ENCODE measurements at places on chromosomes 6 and 20. TPM values are rescaled to one million over a fixed set of nuclear protein-coding genes. Genes with fewer than 3 reads are reported as not detected.

DNA sequence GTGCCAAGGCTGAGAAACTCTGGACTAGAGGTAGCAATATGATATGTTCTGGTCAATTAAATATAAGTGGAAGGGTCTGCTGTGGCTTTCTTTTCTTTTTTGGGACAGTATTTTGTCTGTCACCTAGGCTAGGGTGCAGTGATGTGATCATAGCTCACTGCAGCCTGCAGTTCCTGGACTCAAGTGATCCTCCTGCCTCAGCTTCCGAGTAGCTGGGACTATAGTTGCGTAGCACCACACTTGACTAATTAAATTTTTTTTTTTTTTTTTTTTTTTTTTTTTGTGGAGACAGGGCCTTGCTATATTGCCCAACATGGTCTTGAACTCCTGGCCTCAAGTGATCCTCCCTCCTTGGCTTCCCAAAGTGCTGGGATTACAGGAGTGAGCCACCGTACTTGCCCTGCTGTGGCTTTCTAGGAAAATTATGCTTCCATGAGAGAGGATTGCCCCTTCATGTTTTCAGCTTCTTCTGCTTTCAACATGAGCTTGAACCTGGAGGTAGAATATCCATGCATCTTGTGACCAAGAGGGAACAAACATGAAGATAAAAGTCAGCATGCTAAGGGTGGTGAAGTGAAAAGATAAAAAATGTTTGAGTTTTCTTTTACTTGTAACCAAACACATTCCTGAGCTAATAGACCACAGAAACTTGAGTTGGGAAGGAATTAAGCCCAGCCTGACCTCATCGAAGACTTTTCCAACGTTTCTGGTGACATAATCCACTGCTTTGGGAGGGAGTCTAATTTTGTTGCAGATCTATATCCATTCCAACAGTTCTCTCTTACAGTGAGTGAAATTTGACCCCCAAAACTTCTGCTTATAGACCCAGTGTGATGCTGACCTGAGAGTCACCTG is 75.1 kb downstream of the CARMIL1 start:
- peak; percentile 60 for DNase-seq

DNA sequence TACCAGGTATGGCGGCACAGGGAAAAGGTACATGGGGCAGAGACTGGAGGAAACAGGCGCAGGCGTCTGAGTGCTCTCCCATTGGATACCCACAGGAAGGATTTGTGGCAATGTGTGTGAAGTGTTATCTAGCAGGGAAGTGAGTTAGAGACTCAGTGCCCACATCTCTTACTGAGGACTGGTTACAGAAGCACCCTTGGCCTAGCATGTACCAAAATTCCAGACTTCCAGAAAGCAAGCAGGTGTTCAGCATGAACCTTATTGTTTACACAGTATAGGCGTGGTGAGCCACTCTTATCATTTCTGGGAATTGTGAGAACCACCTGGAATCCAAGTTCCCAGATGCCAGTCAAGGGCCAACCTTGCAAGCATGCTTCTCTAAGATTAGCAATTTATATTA is 14.2 kb downstream of the MANBAL start:
- DNase-seq, result no peak

Gene TGM2
- total RNA-seq, result 27.8 TPM

DNA sequence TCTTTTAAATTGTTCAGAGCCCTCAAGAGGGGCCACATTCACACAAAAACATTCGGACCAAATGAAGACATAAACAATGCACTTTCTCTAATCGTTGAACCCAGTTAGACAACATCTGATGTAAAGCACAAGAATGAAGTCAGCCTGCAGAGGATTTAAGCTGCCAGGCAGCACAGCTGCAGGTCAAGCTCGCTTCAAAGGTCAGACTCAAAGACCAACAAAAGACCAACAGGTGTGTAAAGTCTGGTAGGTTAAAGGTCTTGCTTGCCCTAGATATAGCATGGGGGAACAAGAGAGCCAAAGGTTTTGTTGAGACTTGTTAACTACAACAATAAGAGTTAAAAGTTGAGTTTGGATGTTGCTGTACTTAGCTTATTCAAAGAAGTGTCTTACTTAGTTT is 26.7 kb upstream of the MYLIP start:
- peak; percentile 39 for DNase-seq

DNA sequence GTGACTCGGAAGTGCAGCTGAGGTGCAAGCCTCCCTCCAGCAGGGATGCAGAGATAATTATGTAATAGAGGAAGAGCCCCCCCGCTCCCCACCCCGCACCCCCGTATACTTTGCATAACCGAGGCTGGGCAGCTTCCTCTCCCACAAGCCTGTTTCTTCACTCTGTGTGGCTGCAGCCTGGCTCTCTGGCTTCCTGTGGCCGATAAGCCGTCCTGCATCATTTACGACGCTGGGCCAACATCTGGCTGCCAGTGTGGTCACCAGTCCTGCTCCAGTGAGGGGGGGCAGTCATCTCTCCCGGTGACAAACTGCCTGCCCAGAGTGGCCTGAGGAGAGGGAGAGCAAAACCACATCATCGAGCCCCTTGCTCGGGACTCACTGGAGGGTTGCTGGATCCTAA is 59.2 kb downstream of the RBM38 start:
- peak; percentile 51 for DNase-seq

DNA sequence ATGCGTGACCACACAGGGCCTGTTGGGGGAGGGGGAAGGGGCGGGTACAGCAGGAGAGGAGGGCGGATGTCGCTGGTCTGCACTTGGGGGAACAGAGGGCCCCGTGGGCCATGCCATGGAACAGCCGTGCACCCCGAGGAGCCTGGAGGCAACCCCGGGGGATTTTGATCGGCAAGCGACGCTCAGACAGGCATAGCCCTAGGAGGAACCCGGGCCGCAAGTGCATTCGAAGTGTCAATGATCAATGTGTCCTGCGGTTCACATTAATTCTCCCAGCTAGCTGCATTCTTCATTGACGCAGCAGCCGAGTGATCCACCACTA is 772.8 kb upstream of the DEFB115 start:
- DNase-seq, result no peak

- DNase-seq, result no peak
Observed at GRCh38 chr20:47265984-47266383, 90.5 kb downstream of the ZMYND8 start.

DNA sequence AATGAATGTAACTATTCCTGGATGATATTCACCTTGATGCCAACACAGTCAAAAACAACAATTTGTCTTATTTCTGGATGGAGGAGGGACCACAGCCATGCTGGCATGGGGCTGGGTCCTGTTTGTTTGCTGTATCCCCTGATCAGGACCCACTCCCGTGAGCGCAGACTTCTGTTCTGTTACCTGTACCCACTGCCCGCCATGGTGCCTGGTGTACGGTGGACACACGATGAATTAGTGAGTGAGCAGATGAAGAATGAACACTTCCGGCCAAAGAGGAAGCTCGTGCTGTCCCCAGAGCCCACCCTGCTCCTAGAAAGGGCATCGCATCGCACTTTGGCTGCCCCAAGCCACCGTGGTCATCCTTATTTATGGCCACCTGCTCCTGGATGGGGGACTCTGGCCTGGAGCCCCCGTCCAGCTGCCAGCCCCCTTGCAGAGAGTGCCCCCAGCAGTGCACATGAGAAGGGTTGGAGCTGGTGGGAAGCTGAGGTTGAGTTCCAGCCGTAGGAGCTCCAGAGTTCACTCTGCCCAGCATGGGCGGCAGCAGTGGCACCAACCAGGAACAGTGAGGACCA is 100.9 kb downstream of the BMP7 start:
- DNase-seq, result no peak

- DNase-seq, result no peak
Observed at GRCh38 chr6:129331450-129332138, 378.4 kb downstream of the ARHGAP18 start.

GRCh38 chr20:37870294-37870693 is 32.6 kb upstream of the VSTM2L start:
- DNase-seq, result no peak

DNA sequence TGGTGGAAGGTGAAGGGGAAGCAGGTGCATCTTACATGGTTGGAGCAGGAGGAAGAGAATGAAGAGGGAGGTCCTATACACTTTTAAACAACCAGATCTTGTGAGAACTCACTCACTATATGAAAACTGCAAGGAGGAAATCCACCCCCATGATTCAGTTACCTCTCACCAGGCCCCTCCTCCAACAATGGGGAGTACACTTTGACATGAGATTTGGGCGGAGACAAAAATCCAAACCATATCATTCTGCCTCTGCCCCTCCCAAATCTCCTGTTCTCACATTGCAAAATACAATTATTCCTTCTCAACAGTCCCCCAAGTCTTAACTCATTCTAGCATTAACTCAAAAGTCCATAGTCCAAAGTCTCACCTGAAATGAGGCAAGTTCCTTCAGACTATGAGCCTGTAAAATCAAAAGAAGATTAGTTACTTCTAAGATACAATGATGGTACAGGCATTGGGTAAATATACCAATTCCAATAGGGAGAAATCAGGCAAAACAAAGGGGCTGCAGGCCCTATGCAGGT is 60.5 kb downstream of the EDN1 start:
- no peak for DNase-seq

Gene MTFR2
- not detected for total RNA-seq

- DNase-seq, result peak; percentile 87
Observed at GRCh38 chr20:49541733-49542513, 26.0 kb downstream of the PTGIS start.

Gene FHL5
- 4.9 TPM for total RNA-seq

DNA sequence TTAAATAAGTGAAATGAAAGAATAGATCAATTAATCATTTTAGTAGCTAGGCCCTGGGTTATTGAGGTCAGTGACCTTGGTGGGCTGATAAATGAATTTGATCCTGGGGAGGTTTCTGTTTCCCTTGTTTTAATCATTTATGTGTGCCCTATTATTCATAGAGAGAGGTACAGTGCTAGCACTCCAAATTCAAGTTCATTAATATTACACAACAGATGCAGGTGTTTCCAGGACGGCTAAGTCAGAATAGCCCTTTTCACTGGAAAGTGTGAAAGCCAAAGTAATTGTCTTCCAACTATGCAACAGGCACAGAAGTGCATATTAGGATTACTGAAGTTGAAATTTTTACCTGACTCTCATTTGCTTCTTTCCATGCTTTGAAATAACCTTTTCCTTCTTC is 61.7 kb upstream of the SGK1 start:
- no peak for DNase-seq

DNA sequence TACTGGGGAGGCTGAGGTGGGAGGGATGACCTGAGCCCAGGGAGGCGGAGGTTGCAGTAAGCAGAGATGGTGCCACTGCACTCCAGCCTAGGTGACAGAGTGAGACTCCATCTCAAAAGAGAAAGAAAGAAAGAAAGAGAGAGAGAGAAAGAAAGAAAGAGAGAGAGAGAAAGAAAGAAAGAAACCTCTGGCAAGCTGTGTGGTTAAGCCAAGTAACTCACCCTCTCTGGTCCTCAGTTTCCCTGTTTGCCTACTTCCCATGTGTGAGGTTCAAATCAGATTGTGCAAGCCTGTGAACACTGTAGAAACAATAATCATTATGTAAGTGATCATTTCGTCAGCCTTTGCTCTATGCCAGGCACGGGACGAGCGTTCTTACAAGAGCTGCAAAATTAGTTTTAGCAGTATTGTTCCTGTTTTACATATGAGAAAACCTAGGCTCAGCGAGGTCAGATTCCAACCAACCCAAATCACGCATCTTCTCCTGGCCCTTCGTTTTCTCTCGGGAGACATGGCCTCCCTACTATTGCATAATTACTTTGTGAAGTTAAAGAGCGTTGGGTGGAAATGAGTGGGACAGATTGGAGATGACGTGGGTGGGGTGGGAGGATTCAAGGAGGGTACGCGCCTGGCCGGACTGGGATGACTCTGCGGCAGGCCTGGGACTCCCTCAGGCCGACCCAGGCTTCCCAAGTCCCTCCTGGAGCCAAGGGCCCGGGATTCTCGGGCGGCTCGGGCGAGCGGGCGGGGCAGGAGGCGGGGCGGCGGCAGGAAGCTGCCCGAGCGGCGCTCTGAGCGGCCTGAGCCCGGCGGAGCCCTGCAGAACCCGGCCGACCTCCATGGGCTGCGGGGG is at the start of gene SNX21:
Gene SNX21, plus strand, starts transcription at position 770 of the 853 bp plus-strand sequence. CDS start 121 bp downstream, outside the sequence.
- peak; percentile 77 for DNase-seq

DNA sequence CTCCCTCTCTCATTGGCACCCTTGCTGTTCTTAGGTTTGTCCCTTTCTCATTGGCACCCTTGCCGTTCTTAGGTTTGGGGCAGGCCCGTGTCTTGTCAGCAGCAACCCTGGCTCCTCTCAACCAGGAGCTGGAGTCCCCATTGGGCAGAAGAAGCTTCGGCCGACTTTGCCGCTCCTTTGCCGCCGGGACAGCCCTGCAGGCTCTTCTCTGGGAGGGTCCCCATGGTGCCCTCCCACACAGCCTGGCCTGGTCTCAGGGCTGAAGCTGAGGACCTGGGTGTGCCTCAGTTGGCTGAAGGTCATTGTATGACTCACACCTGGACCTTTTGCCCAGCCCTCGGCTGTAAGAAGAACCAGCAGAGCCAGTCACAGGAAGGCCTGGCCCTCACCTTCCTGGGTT is 59.6 kb downstream of the PPP1R14C start:
- DNase-seq, result peak; percentile 39

DNA sequence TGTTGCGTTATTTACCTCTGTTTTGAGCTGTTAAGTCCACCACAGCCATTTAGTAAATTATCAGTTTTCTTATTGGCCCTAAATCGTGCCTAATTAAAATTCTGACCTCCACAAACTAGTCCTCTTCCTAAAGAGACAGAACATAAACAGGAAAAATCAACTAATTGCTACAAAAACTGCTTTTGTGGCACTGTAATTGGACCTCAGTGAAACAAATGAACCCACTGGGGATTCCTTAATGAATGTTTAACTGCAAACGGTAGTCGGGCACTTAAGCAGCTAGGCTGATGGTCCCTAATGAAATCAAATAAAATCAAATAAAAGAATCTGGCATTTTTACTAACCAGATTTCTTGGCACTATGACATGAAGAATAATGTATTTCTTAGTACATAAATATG is 513.4 kb upstream of the SLC35B3 start:
- no peak for DNase-seq

DNA sequence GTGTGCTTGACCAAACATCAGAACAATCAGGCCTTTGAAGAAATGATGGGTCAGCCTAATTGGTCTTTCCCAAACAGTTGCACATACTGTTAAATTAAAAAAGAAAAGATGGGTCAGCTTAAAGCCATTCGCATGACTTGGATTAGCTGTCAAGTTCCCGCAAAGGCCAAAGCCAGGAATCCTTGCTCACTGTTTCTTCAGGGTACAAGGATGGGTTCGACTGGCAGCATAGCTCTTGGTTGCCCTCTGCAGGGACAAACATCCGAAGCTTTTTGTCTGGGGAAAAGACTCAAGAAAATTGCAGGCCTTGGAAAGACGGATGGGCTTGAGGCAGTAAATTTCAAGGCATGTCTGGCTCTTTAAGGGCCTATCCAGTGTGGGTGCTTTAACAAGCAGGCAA is 168.0 kb downstream of the HDGFL1 start:
- DNase-seq, result peak; percentile 81

DNA sequence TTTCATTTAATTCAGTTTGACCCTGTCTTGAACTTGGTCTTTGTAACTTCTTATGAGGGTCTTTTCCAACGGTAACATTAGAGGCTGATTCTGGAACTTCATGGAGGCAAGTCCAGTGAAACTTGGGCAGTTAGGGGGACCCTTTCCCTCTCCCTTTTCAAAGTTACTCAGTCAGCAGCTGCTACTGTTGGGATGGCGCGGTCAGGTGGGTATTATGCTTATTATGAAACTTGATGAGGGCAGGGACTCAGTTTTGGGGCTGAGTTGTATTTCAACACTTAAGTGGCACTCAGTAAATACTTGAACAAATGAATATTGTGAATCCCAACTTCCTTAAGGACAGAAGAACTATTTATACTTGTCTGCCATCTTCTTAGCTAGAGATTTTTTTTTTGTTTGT is 20.8 kb downstream of the TOP1 start:
- DNase-seq, result no peak

- no peak for DNase-seq
Observed at GRCh38 chr6:137552146-137552545, 58.0 kb upstream of the OLIG3 start.

Data from stomach (tissue), 19 donors.